ENCODE measurements at places on chromosomes 1 and 21. TPM values are rescaled to one million over a fixed set of nuclear protein-coding genes. Genes with fewer than 3 reads are reported as not detected.
A peak's percentile ranks its signal among the peaks of the same experiment; 100 is the strongest.

GRCh38 chr21:26719750-26720149 lies 125.5 kb downstream of the ADAMTS1 start:
- no peak for DNase-seq

- DNase-seq = peak; percentile 62
These were observed 307.0 kb downstream of the ST6GALNAC3 start for GRCh38 chr1:76381450-76382097.

The KCNJ6 gene
- total RNA-seq = 0.03 TPM

The NTMT2 gene
- not detected for total RNA-seq

DNA sequence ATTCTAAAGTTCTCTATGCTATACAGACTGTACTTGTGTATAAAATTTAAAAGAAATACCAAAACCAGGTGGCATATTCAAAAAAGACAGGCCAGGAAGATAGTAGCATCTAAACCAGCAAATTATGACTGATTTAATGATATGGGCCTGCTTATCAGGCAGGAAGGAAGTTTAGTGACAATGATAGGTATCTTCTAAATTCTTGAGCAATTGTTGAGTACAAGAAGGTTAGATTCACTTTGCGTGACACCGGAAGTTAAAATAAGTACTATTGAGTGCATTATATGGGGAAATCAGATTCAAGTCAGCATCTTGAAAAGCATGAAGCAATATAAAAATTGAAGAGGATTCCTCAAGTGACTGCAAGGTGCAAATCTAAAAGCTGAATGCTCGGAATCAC lies 186.8 kb upstream of the RGS18 start:
- DNase-seq = no peak

The NBPF19 gene
- 50.7 TPM for total RNA-seq

DNA sequence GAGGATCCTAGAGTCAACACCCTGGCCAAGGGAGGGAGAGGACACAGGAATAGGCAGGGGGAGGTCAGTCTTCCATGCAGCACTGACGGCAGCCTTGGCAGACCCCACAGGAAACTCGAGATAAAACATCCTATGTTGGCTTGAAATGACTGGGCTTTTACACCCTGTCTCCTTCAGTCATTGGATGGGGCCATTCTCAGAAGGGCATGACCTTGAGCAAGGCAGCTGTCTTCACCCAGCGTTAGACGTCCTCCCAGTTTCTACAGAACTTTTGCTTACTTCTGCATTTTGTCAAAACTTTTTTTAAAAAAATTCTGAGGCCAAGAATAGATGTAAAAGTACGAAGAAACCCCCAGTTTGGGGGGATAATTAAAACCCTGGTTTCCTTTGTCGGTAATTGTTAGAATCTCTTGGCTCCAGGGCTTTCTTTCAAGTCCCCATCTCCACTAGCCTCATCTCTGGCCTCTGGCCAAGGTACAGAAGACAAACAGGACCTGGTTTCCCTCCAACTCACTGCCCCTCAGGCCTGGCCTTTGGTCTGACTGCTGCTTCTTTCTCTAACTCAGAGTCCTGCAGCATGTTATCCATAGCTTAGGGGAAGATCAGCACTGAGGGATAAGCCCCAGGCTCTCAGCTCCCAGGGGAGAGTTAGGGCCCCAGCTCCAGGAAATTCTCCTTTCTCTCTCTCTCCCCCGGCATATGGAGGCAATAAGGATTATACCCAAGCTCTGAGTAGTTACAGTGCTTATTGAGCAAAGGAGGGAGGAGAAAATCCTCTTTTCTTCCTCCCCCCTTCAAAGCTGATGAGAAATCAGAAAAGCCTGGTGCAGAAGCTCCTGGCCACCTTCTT lies 51.6 kb upstream of the KCND3 start:
- peak; percentile 60 for DNase-seq

- no peak for DNase-seq
These were observed 173.7 kb downstream of the GABPA start for GRCh38 chr21:25908495-25908894.

The AADACL4 gene
- total RNA-seq = not detected

GRCh38 chr1:212805767-212806166 lies 14.1 kb downstream of the TATDN3 start:
- DNase-seq = no peak

DNA sequence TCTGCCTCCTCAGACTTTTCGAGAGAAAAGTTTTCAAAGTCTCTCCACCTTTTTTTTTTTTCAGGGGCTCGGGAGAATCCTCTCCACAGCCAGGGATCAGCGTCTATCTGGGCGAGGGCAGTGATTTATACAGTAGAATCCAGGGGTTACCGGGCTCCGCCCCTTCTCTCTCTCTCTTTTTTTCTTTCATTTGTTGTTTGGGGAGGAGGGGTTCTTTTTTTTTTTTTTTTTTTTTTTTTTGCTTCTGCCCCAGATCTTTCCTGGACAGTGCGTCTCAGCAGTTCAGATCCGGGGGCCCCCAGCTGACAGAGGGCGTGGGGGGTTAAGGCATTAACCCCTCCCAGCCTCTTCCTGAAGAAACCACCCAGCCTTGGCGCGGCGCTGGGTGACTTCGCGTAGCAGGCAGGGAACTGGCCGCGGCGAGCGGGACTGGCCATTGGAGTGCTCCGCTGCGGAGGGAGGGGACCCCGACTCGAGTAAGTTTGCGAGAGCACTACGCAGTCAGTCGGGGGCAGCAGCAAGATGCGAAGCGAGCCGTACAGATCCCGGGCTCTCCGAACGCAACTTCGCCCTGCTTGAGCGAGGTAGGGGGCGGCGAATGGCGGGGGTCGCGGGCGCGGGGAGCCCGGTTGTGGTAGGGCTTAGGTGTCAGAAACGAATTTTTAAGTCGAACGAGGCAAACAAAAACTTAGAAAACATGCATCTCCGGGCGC lies at the start of gene S1PR1:
Gene S1PR1 (plus strand): TSS at position 504 of the 713 bp plus-strand sequence. CDS start 1,966 bp downstream, outside the sequence.
- DNase-seq = peak; percentile 96

GRCh38 chr1:94383966-94384408 lies 34.2 kb upstream of the ABCD3 start:
- no peak for DNase-seq

DNA sequence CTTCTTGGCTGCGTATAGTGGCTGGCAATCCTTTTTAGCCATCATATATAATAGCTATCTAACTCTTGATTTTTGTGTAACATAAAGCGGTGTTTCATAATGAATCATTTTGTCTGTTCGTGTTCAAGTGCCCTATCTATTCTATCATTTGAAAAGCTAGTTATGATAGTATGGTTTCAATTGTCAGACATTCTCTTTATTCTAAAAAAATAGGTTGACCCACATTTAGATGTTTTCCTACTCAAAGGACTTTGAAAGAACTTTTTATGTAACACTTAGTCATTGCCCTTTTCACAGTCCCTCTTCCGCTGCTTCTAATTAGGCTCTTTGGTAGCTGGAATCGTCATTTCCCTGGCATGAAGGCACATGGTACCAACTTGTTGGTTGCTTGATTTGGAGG lies 272.2 kb upstream of the B3GALT2 start:
- DNase-seq = no peak

DNA sequence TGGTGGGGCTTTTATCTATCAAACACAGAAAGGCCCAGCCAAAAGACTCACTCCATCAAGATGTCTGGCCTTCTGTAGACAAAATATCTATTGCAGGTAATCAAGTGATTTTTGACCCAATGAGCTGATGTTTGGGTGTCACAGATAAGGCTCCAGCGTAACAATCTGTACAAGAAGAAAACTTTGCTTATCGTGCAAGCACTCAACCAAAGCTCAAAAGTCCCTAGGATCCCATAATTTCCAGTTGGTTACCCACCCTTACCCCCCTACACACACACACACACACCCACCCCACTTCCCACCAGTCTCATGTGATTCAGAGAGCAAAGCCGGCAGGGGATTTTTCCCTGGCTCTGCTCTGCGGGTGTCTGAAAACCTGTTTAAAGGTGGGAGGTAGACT lies 5.8 kb downstream of the ITPKB start:
- no peak for DNase-seq

DNA sequence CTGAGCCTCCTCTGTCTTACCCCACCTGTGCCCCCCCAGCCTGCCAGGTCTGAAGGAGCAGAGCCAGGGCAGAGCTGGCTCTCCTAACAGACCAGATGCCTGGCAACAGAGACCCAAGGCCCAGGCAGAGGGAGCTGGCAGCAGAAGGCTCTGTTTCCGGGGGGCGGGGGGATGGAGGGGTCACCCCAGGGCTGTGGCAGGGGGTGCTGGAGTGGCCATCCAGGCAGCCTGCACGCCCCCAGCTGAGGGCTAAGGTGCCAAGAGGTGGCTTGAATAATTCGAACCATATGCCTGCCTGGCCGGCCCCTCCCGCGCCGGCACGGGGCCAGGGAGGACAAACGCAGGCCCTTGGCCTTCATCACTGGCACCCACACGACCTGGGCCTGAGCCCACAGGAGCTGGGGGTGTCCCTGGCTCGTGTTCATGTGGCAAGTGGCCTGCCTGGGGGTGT lies 16.0 kb upstream of the PLEKHG5 start:
- no peak for DNase-seq

GRCh38 chr1:116345843-116346242 lies 27.2 kb upstream of the ATP1A1 start:
- no peak for DNase-seq

- no peak for DNase-seq
These were observed 19.3 kb upstream of the POGK start for GRCh38 chr1:166819974-166820373.

GRCh38 chr1:150561974-150562445 lies 12.8 kb downstream of the ADAMTSL4 start:
- DNase-seq = peak; percentile 96

- DNase-seq = no peak
These were observed 6.7 kb downstream of the TAS1R3 start for GRCh38 chr1:1337793-1338147.

DNA sequence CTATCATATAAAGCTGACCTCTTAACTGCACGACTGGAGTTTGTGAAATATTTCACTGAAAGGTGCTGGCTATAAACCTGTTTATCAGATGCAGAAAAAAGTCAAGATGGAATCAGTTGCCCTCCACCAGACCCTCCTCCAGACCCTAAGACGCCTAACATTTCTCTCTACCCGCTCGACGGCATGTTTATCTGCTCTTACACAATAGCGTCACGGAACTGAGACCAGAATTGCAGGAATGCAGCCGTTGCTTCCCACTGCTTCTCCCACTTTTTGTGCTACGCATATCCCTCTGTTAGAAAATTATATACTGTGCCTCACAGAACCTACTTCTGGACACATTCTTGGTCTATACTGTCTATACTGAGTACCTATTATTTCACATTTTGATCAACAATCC lies 28.2 kb upstream of the FAM131C start:
- DNase-seq = peak; percentile 42

The SOX13 gene
- total RNA-seq = 42.0 TPM

GRCh38 chr1:68185743-68186142 lies 46.6 kb downstream of the WLS start:
- DNase-seq = no peak

The GJA4 gene
- total RNA-seq = 22.6 TPM

- DNase-seq = peak; percentile 72
These were observed 262.1 kb upstream of the VAMP3 start for GRCh38 chr1:7508934-7509519.

DNA sequence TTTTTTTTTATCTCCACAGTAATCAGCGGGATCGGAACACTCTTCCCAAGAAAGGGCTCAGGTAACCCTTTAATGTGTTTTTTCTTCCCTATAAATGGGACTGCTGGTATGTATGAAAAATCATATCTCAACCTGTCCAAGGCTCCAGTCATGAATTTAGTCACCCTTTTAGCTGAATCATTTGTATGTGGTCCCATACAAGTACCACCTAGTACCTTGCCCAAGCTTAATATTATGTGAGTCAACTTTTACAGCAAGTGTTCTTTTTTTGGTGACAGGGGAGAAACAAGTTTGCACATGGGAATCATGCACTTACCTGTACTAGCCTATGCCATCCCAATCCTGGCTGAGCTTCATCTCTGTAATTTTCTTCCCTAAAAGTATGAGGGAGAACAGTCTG lies 43.7 kb upstream of the IPO9 start:
- no peak for DNase-seq

The GUCA2A gene
- not detected for total RNA-seq

The FMO2 gene
- 44.8 TPM for total RNA-seq

DNA sequence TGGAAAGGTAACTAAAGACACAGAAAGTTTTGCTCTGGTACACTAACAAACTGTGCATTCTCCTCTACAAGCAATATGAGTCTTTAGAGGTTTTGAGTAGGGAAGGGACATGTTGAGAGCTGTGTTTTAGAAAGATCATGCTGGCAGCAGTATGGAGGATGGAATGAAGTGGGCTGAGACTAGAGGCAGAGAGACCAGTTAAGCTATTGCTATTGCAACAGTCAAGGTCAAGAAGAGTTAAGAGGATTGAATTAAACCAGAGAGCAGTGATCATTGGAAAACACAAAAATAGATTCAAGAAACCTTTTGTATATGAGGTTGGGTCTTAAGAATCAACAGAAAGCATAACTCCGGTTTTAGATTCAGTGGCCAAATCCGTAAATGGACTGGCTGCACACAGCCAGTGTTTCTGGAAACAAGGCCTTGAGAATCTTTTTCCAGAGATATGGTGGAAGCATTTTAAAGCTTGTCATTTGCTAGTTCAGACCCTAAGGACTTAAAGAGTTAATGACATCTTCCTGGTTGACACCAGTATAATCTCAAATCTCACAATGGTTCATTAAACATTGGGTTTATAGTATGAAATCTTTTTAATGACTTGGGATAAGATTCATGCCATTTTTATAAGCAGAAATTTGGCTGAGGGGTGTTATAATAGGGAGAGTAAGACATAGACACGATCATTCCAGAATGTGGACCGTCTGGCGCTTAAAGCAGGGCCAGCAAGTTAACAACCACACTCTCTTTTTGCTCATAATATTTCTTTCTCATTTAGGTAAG lies 177.9 kb downstream of the NR5A2 start:
- peak; percentile 25 for DNase-seq

The HTR1D gene
- total RNA-seq = 0.18 TPM

GRCh38 chr1:201902198-201902597 lies 13.5 kb downstream of the SHISA4 start:
- DNase-seq = no peak

GRCh38 chr1:212473729-212474128 lies 41.0 kb downstream of the NENF start:
- DNase-seq = no peak

- DNase-seq = no peak
These were observed 1560.3 kb downstream of the MRPL39 start for GRCh38 chr21:24046829-24047443.

DNA sequence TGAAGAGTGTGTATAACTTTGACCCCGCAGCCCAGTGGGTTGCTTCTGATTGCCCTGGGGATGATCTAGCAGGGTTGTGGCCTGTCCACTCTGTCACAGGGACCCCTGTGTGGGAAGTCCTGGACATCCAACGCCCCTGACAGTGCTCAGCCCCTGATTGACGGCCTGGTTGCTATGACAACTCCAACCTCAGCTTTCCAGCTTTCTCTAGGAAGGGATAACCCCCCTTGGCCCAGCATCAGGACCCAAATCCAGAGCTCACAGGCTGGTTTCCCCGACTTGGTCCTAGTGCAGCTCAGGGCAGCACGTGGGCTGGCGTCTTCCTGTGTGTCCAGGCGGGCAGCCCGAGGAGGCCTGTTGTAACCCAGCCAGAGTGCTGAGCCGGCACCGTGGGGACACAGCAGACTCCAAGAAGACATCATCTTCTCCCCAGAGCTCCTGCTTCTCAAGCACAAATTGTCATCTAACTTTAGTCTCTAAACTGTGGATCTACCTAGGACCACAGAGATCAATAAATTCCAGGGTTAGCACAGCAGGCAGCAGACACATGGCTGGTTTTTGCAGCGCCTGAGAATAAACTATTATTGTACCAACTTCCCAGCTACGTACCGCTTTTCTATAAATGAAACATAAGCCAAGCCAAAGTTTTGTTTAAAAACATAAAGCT lies 18.9 kb upstream of the PDXK start:
- DNase-seq = no peak
